GM03348 (cell line): ENCODE measurements at places on chromosomes 5 and 9.
A peak's percentile ranks its signal among the peaks of the same experiment; 100 is the strongest.

GRCh38 chr5:120624021-120624563, 160.0 kb downstream of the PRR16 start:
- peak; percentile 22 for DNase-seq

- DNase-seq, result no peak
Measured at GRCh38 chr9:6869081-6869948, 111.5 kb downstream of the KDM4C start.

GRCh38 chr9:133584559-133585476, 24.4 kb downstream of the FAM163B start:
- peak; percentile 42 for DNase-seq

DNA sequence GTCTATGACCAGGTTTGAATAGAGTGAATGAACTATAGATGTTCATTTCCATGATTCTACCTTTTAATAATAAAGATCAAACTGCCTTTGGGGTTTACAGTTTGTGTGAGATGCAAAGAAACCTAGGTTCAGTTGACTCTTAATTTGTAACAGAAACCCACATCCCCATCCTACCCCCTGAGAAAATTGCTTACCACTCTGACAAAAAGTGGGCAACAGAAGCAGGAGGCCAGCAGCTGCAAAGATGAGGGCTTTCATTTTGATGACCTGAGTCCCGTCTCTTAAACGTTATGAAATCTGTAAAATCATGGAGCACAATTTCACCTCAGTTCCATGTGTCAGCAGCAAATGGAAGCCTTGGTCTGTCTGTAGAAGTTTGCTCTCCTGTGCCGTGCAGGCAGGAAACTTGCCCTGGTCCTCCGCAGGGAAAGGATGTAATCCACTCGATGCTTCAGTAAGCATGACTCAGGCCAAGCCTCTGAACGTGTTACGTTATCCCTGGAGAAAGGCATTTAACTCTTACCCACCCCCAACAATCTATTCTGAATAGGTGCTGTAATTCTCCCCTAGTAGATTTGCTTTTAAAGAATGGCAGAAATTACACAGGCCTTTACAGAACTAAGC, at the start of gene F2RL2:
TSS of gene F2RL2 (minus strand) at position 431 of the 624 bp plus-strand sequence. CDS start at position 258, 173 bp downstream.
- DNase-seq, result peak; percentile 8

- no peak for DNase-seq
Measured at GRCh38 chr5:95048628-95049027, 236.3 kb downstream of the MCTP1 start.

DNA sequence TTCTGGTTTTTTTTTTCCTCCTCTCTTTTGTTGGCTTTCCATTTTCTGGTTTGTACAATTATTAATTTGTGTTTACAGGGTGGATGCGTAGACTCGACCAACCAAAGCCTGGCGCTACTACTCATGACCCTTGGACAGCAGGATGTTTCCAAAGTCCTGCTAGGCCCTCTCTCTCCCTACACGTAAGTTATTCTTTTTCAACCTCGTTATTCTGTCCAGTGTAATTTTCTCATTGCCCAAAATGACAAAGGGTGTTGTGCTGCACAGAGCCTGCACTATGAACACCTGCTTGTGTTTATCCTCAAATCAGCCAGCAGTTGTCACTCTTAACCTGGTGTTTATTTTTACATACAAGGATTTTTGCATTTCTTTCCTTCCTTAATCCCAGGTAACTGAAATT, 56.6 kb downstream of the RCL1 start:
- DNase-seq, result no peak

DNA sequence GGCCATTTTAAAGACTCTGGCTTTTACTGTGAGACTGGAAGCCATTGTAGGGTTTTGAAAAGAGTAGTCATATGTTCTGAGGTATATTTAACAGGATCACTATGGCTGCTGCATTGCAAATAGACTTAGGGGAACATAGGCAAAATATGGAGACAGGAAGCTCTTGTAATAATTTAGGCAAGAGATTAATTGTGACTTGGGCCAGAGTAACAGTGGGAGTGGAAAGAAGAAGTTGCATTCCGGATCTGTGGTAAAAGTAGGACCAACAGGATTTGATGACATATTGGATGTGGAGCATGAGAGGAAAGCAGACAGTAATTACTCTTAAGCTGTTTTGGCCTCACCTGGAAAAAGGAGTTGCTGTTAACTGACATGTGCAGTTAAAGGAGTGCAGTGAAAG, 85.6 kb downstream of the SMIM15 start:
- no peak for DNase-seq

DNA sequence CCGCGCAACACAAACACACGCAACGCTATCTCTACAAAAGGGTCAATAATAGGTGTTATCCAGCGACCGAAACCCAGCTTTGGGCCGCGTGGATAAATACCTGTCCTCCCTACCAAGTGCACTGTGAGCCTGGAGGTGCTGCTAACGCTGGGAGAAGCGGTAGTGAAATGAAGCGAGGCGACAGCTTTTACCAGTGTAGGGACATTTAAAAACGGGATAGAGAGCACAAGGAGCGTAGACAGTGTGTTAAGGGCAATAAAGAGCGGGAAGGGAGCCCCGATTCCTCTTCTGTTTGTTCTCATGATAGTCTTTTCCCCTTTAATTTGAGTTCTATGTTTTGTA, 421 bp upstream of the DEPDC1B start:
- peak; percentile 17 for DNase-seq

- DNase-seq, result peak; percentile 72
Measured at GRCh38 chr9:122200960-122201595, 27.7 kb downstream of the LHX6 start.

- DNase-seq, result no peak
Measured at GRCh38 chr5:123710031-123710430, 198.1 kb downstream of the CSNK1G3 start.

DNA sequence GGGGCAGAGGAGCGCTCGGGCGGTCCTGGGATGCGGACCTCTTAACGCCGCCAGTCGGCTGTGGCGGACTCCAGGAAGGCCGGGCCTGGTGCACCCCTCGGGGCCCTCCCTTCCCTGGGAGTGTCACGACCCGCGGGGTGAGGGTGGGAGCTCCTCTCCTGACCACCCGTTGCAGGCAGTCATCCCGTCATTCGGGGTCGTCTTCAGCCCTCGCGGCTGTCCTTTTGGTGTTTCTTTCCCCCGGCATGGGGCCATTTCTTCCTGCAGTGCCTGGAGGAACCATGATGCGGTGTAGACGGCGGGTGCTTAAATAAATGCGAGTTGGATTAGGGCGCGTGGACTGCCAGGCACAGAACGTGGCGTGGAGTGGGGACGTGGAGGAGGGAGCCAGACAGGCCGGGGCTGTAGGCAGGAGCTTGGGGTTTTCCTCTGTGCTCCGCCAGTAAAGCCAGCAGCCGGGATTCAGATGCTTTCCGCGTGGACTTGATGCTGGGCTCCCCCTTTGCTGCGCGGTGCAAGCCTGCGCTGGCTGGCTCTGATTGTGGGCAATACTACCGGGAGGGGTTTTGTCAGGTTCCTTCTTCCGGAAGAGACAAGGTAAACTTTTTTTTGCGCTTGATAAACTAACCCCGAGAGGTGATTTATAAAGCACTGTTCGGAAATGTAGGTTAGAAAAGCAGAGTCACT, 868 bp downstream of the KDM4C start:
- peak; percentile 43 for DNase-seq

DNA sequence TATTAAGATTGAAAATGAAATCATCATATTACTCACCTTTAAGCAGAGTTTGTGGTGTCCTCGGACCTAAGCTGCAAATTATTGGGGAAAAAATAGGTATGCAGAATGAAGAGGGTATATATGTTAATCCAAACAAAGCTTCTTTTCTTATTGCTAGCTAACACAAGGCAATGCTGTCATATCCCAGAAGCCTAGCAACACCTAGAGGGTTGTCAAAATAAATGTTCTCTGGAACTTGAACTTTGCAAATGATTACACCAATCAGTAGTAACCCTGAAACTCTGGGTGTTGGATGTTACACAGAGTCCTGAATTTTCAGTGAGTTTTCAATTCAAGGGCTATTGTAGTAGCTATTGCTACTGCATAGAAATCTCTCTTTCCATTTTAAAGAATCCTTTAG, at the start of gene C6:
TSS of gene C6 (minus strand) at position 193 of the 400 bp plus-strand sequence. CDS start 10,302 bp downstream, outside the sequence.
- no peak for DNase-seq

- no peak for DNase-seq
Measured at GRCh38 chr9:19469271-19469670, 60.5 kb downstream of the ACER2 start.

GRCh38 chr9:95129476-95130291, 187.8 kb downstream of the FANCC start:
- DNase-seq, result no peak

- no peak for DNase-seq
Measured at GRCh38 chr5:133565993-133566392, 46.3 kb downstream of the FSTL4 start.

DNA sequence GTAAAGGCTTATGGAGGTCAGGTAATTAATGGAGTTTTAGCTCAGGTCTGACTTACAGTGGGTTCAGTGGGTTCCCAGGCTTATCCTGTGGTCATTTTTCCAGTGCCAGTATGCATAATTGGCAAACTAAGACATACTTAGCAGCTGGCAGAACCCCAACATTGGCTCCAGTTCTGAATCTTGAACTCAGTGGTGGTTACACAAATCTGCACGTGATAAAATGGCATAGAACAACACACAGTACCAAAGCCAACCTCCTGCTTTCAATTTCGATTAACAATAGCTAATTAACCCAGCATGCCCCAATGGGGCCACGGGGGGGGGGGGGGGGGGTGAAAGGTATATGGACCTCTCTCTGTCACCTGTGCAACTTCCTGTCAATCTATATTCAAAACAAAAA, 19.0 kb upstream of the BARX1 start:
- DNase-seq, result no peak

DNA sequence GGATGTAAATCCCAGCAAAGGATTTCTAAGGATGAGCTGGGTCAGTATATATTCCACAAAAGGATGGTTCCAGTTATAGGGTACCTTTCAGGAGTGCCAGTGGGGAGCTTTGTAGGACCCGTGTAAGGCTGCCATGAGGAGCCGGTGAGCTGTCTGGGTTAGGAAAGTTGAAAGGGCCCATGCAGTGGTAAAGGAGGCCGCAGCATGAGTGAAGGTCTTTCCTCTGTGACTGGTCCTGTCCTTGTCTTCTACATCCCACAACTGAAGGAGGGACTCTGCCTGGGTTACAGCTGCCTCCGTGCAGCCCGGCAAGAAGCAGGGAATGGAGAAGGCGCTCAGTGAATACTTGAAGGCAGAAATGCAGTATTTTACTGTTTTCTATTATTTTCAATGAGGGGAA, 58.9 kb downstream of the HSPA4 start:
- DNase-seq, result no peak

DNA sequence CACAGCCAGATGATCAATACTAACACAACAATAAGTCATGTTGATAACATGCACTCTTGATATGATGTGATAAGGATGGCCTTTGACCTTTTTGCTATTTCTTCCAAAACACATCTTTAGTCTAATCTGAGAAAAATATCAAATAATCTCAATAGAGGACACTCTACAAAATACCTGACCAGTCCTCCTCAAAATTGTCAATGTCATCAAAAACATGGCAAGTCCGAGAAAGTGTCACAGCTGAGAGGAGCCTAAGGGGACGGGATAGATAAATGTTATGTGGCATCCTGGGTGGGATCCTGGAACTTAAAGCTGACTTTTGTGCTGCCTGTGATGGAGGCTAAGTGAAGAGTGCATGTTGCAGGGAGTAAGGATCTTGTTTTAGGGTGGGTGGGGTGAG, 699.6 kb upstream of the ADAMTS16 start:
- no peak for DNase-seq

DNA sequence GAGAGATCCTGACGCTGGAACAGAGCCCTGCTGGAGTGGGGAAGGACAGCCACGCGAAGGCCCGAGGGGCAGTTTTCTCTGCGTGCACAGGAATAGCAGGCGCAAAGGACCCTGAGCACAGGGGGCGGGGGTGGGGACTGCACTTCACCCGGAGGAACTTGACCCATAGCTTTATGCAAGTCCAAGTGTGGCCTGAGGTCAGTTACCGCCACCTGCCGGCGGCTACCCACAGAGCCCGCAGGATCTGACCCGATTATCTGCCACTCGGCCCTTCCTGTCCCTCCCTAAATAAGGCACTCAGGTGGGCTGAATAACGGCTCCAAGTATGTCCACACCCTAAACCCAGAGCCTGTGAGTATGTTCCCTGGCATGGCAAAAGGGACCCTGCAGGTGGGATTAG, 65.4 kb upstream of the FCN1 start:
- no peak for DNase-seq

- DNase-seq, result peak; percentile 48
Measured at GRCh38 chr5:52657247-52657645, 130.5 kb upstream of the ITGA1 start.

- no peak for DNase-seq
Measured at GRCh38 chr9:75826314-75826713, 64.2 kb upstream of the PCSK5 start.

GRCh38 chr9:94921092-94921471, 194.6 kb downstream of the AOPEP start:
- peak; percentile 75 for DNase-seq

DNA sequence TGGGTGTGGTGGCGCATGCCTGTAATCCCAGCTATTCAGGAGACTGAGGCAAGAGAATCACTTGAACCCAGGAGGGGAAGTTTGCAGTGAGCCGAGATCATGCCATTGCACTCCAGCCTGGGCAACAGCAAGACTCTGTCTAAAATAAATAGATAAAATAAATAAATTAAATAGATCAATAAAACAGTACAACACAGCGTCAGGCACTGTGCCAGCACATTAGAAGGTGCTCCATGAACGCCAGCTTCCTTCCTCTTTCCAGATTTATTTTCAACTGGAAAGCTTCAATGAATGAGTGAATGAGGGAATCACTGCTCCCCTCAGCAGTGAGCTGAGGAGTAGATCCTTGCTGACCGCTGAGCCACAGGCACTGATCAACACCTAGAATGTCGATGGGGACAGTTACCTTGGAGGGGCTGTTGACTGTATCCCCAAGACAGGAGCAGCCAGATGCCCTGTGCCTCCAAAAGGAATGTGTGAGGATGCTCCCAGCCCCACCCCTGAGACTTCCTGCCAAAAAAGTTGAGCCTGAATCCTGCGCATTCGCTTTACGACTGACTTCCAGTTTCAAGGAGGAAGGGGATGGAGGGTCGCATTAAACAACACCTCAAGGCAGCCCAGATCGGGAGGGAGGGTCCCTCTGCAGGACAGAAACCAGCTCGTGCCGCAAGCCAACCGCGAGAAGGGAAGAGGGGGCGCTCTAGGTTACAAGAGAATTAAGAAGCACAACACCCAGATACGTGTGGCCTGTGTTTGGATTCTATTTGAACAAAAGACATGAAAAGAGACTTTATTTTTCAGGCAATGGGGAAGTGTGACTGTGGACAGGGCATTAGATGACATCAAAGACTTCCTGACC, 54.0 kb upstream of the CNOT6 start:
- DNase-seq, result no peak

DNA sequence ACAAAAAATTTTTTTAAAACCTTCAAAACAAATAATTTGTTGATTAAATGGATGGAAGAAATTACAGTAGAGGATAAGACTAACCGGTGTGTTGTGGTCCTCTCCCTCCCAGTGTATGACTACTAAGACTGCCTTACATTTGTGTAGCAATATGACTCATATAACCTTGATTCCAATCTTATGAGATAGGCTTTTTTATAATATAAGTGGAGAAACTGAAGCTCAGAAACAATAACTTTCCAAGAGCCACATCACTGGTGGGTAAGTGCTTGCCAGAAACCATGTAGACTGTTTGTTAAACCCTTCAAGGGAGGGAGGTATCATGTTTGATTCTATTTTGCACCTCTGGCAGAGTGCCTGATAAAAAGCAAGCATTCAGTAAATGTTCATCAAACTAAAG, 47.5 kb downstream of the NLN start:
- peak; percentile 74 for DNase-seq
